ENCODE measurements at places on chromosomes 3 and 15.

DNA sequence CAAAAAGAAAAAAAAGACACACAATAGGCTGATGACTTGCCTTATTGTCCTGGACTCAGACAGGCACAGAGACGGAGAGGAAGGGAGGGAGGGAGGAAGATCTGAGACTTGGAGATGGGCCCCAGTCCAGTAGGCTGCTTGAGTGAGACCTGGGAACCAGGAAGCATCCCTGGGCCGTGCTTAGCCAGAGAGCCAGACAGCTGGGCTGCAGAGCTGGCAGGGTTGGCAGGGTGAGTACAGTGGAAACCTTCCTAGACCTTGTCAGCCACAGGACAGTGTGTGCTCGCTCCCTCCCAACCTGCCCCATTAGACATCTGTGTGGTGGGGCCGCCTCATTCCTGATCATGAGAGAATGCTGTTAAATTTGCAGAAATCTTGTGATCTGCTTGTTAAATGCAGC lies 107.9 kb upstream of the ALDH1A3 start:
- DNase-seq = peak; percentile 69

GRCh38 chr3:67587811-67588210 lies 66.6 kb downstream of the SUCLG2 start:
- DNase-seq = no peak

DNA sequence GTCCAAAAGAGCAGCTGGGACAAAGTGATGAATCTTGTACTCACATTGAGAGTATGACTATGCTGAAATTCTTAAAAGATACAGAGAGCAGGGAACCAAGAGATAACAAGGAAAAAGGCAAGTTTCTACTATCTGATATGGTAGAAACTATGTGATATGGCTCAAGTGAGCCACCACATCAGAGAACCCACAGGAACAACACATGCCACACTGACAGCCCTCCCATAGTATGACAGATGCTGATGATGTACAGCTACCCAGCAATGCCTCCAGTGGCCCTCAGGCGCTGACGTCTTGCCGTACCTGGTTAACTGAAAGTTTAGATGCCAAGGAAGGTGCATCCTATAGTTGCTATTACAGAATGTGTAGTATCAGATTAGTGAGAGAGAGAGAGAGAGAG lies 42.4 kb downstream of the CHAC1 start:
- no peak for DNase-seq

DNA sequence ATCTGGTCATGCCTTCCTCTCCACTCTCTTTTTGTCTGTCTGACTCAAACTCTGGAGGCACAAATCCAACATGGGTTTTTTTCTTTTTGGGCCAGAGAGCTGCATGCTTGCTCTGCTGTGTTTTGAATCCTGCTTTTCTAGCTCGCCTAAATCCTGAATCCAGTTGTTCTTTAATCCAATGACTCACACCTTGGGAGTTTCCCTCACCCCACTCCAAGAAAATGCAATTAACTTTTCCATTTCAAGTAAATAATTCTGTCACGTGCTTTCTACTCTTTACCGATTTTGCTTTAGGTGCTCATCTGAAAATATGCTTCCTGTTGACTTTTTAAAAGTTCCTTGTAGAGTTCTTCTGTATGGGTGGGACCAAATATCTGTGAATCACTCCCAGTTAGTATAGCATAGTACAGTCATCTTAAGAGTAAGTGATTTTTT lies 47.6 kb downstream of the SLMAP start:
- no peak for DNase-seq

DNA sequence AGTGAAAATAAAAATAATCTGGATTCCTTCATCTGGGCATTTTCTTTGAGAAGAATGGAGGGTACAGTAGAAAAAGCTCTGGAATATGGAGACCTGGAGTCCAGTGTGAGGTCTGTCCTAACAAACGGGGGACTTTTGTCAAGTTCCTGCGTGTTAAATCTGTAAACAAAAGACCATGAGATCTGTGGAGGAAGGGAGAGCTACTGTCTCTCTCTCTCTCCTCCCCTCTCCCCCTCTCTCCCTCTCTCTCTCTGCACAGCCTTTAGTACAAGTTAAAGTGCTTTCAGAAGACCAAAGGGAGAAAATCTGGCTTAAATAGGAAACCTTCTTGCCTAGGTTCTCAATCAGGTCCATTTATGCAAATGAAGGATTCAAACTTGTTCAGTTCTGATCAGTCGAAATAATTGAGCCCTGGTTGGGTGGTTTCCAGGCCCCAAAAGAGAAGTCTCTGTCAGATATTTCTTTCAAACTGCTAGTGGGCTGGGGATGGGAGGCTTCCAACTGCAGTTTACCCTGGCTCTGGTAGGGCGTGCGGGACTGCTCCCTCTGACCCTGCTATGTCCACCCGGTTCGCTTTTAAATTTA lies 103.7 kb downstream of the SV2B start:
- DNase-seq = no peak

GRCh38 chr3:113496924-113497323 lies 18.0 kb downstream of the SPICE1 start:
- DNase-seq = no peak

All from SK-N-SH (cell line).